NCI-H510A (cell line): ENCODE measurements at places on chromosomes 4 and X.
A peak's percentile ranks its signal among the peaks of the same experiment; 100 is the strongest.

DNA sequence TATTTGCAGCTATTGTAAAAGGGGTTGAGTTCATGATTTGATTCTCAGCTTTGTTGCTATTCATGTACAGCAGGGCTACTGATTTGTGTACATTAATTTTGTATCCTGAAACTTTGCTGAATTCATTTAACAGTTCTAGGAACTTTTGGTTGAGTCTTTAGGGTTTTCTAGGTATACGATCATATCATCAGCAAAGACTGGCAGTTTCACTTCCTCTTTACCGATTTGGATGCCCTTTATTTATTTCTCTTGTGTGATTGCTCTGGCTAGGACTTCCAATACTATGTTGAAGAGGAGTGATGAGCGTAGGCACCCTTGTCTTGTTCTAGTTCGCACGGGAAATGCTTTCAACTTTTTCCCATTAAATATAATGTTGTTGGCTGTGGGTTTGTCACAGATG lies 48.1 kb downstream of the NPY1R start:
- DNase-seq, result no peak

- no peak for DNase-seq
These were observed 668.1 kb downstream of the RPA4 start for GRCh38 chrX:97551821-97552220.

GRCh38 chr4:57163530-57164459 lies 53.6 kb upstream of the IGFBP7 start:
- DNase-seq, result peak; percentile 72

GRCh38 chrX:21295246-21295820 lies 78.9 kb upstream of the CNKSR2 start:
- DNase-seq, result no peak

GRCh38 chrX:129651756-129652564 lies 2.8 kb downstream of the APLN start:
- DNase-seq, result no peak

GRCh38 chr4:142817442-142817841 lies 28.7 kb downstream of the INPP4B start:
- no peak for DNase-seq

- no peak for DNase-seq
These were observed 5.8 kb downstream of the CPE start for GRCh38 chr4:165384598-165384997.
